CD4-positive, alpha-beta T cell treated with Interleukin-4 for 1 hour (primary cell): ENCODE measurements at places on chromosomes 6 and 20.

DNA sequence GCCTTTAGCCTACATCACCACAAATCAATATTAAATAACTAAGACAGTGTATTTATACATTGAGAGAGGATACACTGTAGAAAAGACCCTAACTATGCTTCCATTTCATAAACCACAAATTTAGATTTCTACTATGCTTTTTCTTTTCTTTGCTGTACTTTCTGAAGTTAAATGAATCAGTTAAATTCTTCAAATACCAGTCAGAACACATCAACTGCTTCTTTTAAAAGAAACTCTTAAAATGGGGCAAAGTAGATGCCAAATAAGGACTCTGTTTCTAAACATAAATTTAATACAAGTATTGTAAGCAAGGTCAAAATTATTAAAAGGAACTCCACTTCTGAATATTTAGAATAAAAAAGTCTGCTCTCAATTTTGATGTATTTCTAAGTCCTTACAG is 76.9 kb downstream of the GMDS start:
- DNase-seq, result no peak

GRCh38 chr6:331622-332521 is 39.6 kb downstream of the DUSP22 start:
- DNase-seq, result no peak

- no peak for DNase-seq
Measured at GRCh38 chr6:150236544-150236943, 93.7 kb downstream of the PPP1R14C start.

DNA sequence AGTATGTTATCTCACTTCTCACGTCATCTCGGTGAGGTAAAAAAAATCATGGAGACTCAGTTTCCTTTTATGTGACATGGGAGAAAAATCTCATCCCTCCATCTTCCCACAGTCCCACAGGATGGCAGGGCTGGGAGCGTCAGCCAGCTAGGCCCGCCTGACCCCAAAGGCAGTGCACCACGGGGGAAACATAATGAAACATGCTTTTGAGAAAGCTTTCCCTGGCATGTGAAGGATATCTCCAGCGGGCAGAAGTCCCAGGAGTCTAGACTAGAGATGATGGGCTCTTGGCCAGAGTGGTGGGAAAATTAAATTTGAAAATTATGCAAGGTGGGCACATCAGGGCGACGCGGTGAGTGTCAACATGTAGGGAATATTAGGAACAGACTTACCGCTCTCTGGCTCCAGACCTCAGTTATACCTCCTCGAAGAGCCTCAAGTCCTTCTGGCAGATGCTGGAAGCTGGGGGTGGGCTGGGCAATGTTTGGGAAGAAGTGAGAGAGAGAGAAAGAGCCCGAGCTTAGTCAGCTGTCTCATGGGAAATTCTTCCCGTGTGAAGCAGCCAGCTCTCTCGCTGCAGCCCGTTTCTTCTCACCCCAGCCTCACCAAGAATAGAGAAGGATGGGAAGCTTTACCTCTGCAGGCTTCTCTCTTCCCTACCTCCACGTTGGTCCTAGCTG is 52.3 kb downstream of the MOCS1 start:
- DNase-seq, result no peak

DNA sequence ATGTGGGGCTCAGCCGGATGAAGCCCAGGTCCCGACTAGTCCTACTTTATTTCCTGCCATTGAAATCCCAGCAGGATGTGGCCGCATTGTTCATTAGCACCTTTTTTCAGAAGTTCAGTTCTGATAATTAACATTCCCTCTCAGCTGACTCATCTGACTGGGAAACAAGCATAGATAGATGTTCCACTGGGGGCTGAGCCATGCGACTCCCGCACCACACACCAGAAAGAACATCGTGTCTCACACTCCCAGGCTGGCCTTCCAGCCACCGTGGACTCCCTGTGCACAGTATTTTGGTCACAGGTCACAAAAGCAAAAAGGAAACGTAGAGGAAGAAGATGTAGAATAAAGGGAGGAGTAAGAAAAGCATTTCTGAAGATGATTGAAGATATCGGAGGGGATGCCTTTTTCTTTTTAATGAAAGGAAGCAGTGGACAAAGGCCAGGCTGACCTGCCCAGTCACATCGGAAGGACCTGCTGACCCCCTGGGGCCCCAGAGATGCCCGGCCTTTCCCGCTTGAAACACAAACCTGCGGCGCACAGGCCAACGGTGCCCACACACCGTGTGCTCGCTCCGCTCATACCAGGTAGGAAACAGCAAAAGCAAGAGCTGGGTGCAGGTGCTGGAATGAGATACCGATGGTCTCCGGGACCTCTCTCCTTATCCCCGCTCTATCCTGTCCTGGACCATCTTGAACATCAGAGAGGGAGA is 11.8 kb downstream of the RPS6KA2 start:
- no peak for DNase-seq

DNA sequence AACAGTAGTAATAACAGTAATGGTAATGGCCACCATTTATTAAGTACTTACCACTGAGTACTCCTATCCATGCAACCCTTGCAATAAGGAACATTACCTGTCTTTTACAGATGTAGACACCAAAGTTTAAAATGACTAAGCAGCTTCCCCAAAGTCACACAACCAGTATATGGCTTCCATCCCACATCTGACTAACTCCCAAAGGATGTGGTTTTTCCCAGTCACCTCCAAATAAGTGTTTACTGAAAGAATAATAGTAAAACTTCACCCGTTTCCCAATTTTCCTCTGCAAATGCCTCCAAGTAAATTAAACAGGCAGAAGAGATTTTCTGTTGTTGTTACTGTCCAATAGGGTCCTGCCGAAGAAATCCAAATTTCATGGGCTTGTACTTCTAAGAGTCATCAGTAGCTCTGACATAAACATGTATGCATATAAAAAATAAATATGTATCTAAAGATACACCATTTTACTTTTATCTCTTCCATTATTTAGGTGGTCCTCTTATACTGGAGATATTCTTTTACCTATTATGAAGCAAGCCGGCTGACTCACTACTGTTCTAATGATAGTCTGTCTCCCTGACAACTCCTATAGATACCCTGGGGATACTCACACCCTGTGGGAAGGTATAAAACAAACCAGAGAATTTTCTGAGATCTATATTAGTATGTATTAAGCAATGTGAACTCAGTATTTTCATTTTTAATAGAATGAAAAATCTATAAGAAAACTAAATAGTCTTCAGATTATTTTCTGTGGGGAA is 77.9 kb upstream of the ID4 start:
- no peak for DNase-seq

DNA sequence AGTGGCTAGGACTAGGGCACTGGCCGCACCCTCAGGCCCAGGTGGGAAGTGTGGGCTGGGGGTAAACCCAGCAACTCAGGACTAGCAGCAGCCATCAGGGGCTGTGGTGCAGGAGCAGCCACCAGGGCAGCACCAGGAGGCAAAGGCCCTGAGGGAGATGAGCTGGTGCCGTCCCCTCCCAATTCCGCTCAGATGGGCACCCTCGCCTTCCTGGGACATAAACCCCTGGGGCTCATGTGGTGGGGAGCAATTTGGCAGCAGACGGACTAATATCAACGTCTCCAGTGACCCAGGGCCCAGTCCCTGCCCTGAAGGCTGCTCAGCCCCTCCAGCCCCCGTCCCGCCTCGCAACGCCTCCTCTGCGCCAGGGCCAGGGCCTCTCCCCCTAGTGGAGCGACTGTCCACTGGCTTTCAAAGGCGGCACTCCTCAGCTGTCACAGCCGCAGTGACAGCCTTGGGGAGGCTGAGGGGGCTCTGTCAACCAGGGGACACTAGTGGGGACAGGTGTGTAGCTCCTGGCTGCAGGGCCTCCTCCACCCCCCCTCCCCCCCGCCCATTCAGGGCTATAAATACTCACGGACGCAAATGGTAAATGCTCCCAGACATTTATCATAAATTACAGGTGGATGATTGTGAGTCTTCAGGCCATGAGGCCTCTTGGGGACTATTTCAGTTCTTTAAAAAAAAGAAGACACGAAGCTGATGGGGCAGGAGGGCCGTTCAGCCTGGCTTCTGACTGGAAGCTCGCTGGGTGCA is 349.9 kb downstream of the ZFAND3 start:
- DNase-seq, result no peak

- no peak for DNase-seq
Measured at GRCh38 chr6:129434091-129434490, 275.9 kb downstream of the ARHGAP18 start.

DNA sequence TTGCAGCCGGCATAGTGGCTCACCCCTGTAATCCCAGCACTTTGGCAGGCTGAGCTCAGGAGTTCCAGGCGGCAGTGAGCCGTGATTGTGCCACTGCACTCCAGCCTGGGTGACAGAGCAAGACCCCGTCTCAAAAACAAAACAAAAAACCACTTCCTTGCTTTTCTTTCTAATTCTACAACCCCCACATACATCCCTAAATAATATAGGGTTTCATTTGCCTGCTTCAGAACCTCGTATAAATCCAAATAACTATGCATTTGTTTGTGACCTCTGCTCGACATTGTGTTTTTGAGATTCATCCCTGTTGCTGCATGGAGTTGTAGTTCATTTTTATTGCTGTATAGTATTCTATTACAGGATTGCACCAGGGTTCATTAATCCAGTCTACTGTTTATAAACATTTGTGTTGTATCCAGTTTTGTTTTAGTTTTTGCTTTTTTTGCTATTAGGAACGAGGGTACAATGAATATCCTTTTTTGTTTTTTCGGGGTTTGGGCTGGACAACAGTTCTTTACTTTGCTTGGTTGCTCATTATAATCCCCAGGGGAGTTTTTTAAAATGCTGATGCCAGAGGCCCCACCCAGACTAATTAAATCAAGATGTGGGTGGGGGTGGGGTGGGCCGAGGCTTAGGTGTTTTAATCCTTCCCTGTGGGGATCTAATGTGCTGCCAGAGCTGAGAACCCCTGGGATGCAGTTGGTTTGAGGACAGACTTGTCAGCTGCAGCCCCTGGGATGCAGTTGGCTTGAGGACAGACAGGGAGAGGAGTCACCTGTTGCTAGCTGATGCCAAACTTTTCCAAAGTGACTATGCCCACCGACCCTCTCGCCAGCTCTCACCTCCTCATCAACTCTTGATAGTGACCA is 2.4 kb upstream of the SNAI1 start:
- DNase-seq, result no peak
